Activated B cell treated with CpG ODN at 0.5 μM for 24 hours (primary cell): ENCODE measurements at places on chromosomes 6 and 20.
A peak's percentile ranks its signal among the peaks of the same experiment; 100 is the strongest.

GRCh38 chr6:149834513-149835481 is 29.4 kb downstream of the LRP11 start:
- peak; percentile 25 for DNase-seq

DNA sequence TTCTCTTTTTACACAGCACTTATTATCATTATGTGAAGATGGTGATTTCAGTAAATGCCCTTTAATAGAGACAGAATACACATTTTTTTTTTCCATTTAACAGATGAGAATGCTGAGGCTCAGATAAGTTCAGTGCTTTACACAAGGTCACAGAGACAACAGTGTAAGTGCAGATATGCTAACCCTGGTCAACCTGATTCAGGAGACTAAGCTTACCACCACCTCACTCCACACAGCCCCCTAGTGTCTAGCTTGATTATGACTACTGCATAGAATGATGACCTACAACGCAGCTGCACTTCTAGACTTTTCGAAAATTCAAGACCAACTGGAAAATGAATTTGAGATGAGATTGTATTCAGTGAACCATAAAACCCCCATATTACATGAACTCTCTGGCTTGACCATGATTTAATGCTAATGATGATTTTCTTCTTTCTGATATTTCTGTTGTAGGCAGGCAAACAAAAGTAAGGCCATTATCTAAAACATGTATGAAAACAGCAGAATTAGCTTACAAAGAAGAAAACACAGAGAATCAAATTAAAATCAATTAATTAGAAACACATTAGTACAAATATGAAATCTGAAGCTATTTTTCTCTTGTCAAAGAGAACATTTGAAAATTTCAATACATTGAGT is 212.1 kb upstream of the PHACTR1 start:
- DNase-seq = no peak

DNA sequence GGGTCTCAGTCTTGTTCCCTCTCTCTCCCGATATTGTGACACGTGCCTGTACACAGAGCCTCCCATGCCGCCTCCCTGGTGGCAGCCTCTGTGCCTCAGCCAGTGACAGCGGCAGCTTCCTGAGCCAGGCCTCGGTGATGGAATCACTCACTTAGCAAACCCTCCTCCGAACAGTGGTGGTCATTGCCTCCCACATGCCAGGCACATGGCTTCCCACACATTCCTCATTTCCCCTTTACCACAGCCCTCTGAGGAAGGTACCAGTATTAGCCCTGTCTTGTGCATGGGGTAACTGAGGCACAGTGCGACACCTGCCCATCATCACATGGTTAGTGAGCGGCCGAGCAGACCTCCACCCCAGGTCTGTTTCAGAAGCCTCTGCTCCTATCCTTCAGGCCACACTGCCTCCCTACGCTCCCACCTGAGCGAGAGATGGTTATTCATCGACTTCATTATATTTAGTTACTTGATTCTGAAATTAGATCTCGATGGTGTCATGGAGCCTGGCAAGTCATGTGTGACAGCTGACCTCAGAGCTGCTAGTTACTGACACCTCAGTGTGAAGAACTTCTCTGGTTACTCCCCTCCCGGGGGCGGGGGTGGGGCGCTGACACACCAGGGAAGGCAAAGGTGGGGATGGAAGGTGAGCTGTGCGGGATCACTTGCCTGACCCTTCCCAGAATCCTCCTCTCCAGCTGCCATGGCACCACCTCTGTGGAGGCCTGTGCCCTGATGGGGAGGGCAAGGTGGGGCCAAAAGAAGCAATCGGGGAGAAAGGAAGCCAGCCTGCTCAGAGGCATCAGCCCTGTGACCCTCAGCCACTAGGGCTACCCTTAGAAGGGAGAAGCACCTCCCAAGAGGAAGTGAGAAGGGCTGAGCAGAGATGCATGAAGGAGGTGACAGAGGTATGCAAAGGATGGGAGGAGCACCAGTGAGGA is 17.9 kb downstream of the MDGA1 start:
- DNase-seq = peak; percentile 62

DNA sequence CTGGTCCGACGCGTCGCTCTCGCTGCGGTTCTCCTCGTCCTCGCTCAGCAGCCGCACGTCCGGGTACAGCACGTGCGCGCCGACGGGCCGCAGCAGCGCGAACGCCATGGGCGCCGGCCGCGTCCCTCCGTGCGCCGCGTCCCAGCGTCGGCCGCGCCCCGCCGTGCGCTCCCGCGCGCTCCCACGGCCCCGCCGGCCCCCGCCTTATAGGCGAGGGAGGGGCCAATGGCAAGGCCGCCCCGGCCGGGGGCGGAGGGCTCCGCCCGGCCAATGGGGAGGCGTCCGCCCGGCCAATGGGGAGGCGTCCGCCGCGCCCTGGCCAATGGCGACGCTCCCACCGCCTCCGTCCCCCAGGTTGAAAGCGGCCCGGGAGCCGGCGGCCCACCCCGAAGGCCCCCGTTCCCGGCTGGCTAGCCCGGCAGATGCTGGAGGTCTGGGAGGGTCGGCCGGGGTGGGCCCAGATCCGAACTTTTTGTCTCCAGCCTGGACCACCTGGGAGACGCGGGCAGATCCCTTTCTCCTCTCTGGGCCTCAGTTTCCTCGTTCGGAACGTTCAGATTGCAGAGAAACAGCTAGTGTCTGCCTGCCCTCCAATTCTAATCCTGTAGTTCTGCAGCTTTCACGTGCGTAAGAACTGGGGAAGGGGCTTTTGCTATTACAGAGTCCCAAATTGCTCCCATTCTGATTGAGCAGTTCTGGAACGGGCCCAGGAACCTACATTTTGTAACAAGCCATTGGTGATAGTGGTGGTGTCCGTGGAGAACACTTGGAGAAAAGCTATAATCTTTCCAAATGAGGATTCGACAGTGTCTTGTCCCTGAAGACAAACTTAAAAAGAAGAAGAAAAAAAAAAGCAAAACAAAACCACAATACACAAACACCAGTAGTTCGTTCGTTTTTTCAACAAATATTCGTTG is at the start of gene TCF15:
TCF15 (minus strand) TSS at position 180 of the 917 bp plus-strand sequence; CDS start at position 108, 72 bp downstream.
- no peak for DNase-seq

DNA sequence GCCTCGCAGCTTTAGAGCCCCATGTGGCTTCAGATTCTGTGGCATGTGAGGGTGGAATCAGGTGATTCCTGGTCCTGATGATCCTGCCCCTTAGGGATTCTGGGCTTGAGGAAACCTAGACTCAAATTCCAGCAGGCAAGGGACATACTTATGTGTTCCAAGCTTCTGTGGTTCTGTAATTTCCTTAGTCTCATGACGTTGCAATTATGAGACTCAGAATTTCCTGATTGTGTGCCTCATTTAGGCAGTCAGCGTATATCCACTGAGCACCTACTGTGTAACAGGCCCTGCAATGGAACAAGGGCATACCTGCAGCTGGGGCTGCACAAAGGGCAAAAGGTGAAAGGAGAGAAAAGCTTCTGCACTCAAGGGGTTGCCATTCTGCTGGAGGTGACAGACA is 11.6 kb upstream of the BPIFB4 start:
- DNase-seq = no peak

GRCh38 chr20:54640800-54641199 is 165.4 kb downstream of the DOK5 start:
- DNase-seq = no peak

GRCh38 chr6:98452685-98453084 is 381.7 kb upstream of the POU3F2 start:
- DNase-seq = no peak

GRCh38 chr20:58815448-58815847 is 35.3 kb downstream of the GNAS-AS1 start:
- no peak for DNase-seq

DNA sequence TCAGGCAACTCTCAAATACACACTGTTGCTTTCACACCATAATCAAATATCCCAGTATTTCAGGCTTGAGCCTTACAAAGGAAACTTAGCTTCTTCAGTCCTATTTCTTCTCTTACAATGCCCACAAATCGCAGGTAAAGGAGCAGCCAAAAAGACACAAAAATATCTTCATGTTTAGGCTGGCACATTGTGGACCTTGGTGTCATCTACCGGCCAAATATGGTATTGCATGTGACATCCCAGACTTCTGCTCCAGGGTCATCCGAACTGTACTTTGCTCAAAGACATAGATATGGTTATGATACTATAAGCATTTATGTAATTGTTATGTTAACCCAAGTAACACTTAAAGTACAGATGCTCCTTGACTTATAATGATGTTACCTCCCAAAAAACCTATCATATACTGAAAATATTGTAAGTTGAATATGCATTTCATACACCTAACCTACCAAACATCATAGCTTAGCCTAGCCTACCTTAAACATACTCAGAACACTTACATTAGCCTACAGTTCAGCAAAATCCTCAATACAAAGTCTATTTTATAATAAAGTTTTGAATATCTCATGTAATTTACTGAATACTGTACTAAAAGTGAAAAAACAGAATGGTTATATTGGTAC is 4.6 kb downstream of the OR2H2 start:
- DNase-seq = no peak

DNA sequence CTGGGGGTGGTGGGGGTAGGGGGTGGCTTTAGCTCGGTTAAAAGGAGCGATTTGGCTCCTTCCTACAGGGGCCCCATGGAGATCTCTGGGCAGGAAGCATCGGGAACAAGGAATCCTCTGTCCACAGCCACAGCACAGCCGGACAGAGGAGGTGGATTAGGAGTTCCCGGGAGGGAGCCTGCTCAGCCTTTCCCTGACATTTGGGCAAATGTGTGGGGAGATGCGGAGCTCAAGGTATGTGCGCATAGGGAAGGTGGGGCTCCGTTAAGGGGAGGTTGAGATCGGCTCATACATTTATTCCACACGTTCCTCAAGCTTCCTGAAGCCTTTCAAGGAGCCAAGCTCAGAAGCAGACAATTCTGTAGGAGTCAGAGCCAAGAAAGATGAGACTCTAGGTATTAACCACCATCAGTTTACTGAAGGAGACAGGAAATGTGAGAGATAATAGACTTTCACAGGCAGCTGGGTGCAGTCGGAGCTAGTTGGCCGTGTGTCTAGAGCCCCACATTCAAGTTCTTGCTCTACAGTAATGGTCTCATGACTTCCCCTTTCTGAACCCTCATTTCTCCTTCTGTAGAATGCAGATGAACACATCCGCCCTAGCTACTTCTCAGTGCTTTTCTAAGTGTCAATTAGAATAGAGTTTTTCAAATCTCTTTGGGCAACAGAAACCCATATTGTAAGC is 40.8 kb upstream of the EPB41L1 start:
- DNase-seq = no peak

- no peak for DNase-seq
Observed at GRCh38 chr6:34056305-34057108, 89.4 kb downstream of the GRM4 start.

GRCh38 chr20:361561-361960 is 14.7 kb downstream of the NRSN2 start:
- no peak for DNase-seq

GRCh38 chr6:29750709-29751108 is 27.5 kb downstream of the HLA-F start:
- DNase-seq = no peak

DNA sequence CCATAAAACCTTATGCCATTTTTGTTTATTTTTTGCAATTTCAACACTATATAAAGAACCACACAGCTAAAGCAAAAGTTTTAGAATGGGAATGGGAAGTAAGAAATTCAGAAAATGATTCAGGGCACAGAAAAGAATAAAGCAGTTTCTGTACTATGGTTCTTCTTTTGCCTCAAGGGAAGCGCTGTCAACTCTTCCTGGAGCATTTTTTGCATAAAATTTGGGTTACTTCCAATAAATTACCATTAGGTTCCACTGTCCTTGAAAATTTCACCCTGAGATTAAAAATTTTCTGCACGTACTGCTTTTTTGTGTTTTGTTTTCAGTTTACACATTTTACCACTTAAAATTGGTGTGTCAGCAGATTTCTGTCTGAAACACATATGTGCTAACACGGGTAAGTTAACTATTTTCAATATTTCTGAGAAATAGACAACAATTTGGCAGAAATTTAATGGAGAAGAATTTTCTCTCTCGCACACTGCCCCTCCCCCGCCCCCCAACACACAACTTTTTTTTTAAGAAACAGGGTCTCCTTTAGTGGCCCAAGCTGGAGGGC is 79.6 kb downstream of the ADAT2 start:
- no peak for DNase-seq

- DNase-seq = no peak
Observed at GRCh38 chr6:97059473-97059872, 134.9 kb downstream of the KLHL32 start.

GRCh38 chr6:144265061-144265357 is 20.1 kb upstream of the UTRN start:
- no peak for DNase-seq

- no peak for DNase-seq
Observed at GRCh38 chr6:37724530-37725220, 27.0 kb upstream of the MDGA1 start.

- no peak for DNase-seq
Observed at GRCh38 chr6:5191222-5191621, 69.5 kb downstream of the LYRM4 start.

DNA sequence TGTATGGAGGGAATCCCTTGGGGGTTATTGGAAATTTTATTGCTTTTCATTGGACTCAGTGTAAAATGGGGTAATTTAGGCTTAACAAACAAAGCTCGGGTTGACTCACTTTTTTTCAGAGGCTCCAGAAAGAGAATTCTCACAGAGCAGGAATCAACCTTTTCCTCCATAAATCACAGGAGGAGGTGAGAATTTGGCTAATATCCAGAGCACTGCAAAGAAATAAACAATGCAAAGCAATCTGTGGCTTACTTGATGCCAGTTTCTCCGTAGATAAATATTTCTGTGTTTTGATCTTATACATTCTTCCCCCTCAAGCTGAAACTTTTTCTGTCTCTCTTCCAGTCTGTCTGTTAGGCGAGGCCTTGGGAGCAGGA is 176.6 kb downstream of the TSHZ2 start:
- no peak for DNase-seq

DNA sequence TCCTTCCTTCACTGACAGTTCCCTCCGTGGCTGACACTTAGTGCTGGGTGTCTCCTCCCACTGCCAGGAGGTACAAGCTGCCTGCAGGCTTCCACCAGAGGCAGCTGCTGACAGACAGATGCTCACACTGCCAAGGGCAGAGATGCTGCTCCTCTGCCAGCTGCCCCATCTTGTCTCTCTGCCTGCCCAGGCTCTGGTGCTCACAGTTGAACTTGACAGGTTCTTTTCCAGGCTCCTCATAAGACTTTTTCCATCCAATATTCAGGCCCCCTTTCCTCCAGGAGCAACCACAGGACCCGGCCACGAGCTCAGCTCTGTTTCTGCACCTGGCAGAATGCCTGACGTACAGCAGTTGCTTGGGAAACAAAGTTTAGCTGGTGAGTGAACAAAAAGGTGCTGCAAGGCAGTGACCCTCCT is 79.8 kb downstream of the PSMB1 start:
- no peak for DNase-seq

- no peak for DNase-seq
Observed at GRCh38 chr6:154861825-154862224, 128.6 kb downstream of the SCAF8 start.

DNA sequence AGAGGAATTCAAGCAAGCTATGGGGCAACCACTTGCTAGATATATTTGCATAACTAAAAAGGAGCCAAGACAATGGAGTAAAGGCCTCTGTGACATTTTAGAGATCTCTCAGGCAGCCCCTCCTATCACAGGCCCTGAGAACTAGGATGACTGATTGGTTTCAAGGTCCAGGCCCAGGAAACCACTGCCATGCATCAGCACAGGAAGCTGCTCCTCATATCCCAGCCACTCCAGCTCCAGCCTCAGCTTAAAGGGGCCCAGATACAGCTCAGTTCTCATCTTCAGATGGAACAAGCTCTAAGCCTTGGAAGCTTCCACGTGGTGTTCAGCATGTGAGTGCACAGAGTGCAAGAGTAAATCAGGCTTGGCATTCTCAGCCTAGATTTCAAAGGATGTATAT is 21.1 kb upstream of the THBS2 start:
- DNase-seq = no peak
